ENCODE measurements at places on chromosomes 7 and 10. TPM values are rescaled to one million over a fixed set of nuclear protein-coding genes. Genes with fewer than 3 reads are reported as not detected.

DNA sequence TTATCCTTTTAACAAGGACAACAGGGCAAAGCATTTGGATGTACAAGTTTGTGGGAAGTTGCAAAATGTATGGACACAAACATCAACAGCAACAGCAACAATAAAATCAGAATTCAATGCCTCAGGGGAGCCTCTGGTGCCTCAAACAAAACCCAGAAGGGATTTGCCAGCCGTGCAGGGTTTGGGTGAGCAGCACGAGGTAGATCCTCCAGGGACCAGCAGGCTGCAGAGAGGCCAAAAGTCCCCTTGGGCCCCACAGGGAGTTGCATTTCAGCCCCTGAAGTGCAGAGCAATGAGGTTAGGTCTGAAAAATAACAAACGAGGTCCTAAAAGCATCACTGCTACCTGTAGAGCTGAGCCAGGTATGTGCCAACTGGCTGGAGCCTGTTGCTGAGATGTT is 51.7 kb upstream of the CPXM2 start:
- no peak for DNase-seq

DNA sequence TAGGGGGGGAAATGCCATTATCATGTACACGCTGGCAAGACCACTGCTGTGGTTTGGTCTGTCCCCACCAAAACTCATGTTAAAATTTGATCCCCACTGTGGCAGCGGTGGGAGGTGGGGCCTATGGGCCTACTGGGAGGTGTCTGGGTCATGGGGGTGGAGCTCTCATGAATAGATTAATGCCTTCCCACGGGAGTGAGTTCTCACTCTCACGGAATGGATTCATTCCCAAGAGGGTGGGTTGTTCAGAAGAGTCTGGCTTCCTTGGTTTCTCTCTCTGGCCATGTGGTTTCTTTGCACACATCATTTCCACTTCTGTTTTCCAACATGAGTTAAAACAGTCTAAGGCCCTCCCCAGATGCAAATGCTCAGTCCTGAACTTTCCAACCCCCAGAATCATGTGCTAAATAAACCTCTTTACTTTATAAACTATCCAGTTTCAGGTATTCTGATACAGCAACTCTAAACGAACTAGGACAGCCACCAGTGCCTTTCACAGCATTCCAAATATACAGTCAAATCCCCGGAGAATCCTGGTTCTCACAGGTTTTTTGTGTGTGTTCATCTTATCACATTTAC is 44.3 kb downstream of the SMURF1 start:
- DNase-seq = no peak

DNA sequence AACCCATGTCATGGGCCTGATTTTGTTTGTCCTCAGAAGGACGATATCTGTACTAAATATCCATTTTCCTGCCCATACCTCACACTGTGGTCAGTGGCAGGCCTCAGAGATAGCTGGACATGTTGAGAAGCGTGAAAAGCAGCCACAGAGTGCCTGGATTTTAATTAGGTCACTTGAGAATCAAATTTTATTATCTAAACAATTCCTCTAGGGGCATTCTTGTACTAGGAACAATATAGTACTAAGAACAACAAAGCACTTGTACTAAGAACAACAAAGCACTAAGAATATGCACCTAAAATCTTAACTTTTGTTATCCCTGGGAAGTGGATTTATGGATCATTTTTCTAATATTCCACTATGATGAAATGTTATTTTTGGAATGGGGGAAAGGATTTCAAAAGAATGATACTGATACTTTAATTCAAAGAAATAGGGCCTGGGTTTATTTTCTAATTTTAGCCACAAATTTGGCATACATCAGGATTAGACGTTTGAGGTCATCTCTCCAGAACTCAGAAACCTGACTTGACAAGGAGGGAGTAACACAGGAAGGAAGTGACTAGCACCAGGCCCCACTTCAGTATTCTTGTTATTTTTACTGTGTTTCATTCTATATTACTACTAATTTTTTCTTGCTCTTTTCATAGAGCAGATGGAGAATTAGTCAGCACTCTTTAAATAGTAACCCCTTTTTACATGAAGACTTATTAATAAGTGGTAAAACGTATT is 112.2 kb downstream of the EXOC4 start:
- no peak for DNase-seq

GBF1 gene
- 46.9 TPM for total RNA-seq

GRCh38 chr7:36747280-36748016 is 23.2 kb upstream of the AOAH start:
- no peak for DNase-seq

MYOZ1 gene
- total RNA-seq = 1,711 TPM

All from psoas muscle (tissue), 8 donors.